ENCODE measurements at places on chromosomes 7 and 10.
A peak's percentile ranks its signal among the peaks of the same experiment; 100 is the strongest.

DNA sequence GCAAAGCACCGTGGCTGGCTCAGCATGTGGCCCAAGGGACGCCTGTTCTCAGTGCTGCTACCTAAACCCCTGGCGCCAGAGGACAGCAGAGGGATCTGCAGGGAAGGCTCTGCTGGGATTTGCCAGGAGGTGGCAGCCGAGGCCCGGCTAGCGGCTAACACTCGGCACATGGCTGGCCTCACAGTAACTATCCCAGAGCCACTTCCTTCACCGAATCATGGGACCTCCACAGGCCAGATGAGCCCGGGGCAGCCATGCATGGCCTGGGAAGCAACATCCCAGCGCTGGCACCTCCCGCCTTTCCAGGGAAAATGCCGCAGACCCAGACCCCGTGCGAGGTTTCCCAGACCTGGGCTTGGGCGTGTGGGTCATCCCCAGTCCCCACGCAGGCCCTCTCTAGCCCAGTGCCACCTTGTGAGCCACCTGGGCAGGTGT is 36.4 kb downstream of the DPYSL4 start:
- DNase-seq: peak; percentile 90

GRCh38 chr7:100768784-100769183 is 35.4 kb downstream of the ZAN start:
- DNase-seq: no peak

- DNase-seq: no peak
These were observed 25.8 kb downstream of the ESYT2 start for GRCh38 chr7:158803367-158803969.

DNA sequence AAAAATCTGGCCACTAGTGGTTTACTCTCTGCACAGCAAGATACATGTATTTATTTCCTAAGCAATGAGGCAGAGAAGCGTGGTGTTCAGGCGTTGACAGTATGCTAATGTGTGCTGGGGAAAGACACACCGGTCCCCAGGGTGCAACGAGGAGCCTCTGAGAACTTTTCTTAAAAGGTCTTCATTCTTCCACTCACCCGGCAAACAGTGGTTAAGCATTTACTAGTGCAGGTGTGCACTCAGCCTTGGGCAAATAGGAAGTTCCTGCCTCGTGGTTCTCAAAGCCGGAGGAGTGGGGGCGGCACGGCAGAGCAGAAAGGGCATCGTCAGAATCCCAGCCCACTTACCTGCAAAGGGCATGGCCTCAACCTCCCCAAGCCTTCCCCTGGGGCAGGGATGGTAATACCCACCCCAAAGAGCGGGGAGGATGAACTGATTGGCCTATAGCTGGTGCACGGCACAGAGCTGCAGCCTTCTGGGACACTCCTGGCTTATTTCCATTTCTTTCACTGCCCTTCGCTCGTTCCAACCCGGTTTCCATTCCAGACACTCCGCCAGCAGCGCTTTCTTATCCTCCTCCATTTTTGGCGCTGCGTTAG is 184.3 kb upstream of the CTBP2 start:
- DNase-seq: no peak
